ENCODE measurements at places on chromosomes 4 and X.

GRCh38 chr4:128601991-128602695, 207.4 kb upstream of the JADE1 start:
- no peak for DNase-seq
- peaks cover 9% of the 10 kb centered on the region for H3K27me3 ChIP-seq
- H3K36me3 ChIP-seq, result no peaks in the 10 kb centered on the region
- no peaks in the 10 kb centered on the region for H3K4me1 ChIP-seq
- no peak overlapping the region for H3K4me3 ChIP-seq

- H3K4me1 ChIP-seq, result no peaks in the 10 kb centered on the region
- no peak for DNase-seq
- H3K4me3 ChIP-seq, result no peak overlapping the region
- H3K36me3 ChIP-seq, result no peaks in the 10 kb centered on the region
- no peaks in the 10 kb centered on the region for H3K27me3 ChIP-seq
Measured at GRCh38 chr4:54784161-54784671, 126.5 kb downstream of the KIT start.

- no peaks in the 10 kb centered on the region for H3K4me1 ChIP-seq
- H3K4me3 ChIP-seq, result no peak overlapping the region
- no peaks in the 10 kb centered on the region for H3K27me3 ChIP-seq
- no peak overlapping the region for H3K27ac ChIP-seq
Measured at GRCh38 chrX:6770936-6771335, 236.0 kb upstream of the VCX3A start.

DNA sequence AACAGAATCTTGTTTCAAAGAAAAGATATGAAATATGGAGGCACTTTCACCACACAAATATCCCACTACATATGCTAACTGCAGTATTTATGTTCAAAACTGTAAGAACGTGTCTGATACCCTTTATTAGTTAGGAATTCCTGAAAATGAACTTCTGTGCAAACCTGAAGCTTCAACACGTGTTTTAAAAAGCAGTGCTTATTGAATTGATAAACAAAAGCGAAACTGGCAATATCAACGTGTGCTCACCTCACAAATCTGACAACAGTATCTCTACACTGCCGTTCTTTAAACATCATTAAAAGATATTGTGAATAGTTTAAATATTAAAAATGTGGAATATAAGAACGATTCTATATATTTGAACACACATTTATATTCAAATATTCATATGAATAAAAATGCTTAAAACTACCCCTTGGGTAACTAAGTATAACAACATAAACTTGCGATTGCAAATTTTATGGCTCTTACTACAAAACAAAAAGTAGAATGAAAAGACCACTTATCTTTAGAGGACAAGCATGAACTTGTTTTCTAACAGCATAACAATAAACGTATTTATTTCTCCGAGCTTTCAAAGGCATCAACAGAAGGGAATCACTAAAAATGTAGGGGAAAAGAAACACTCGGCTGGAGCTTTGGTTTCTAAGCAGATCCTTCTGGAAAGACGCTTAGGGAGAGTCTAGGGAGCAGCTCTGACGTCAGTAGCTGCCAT, at the start of gene LRP2BP:
Gene LRP2BP, minus strand, starts transcription at position 687 of the 718 bp plus-strand sequence. CDS start 17,738 bp downstream, outside the sequence.
- no peak for DNase-seq
- H3K4me1 ChIP-seq, result peaks cover 36% of the 10 kb centered on the region
- H3K4me3 ChIP-seq, result peak within 1 kb of the TSS; percentile 94
